ENCODE measurements at places on chromosomes 3 and 15.

- DNase-seq = no peak
Measured at GRCh38 chr15:96629511-96629910, 299.0 kb downstream of the NR2F2 start.

DNA sequence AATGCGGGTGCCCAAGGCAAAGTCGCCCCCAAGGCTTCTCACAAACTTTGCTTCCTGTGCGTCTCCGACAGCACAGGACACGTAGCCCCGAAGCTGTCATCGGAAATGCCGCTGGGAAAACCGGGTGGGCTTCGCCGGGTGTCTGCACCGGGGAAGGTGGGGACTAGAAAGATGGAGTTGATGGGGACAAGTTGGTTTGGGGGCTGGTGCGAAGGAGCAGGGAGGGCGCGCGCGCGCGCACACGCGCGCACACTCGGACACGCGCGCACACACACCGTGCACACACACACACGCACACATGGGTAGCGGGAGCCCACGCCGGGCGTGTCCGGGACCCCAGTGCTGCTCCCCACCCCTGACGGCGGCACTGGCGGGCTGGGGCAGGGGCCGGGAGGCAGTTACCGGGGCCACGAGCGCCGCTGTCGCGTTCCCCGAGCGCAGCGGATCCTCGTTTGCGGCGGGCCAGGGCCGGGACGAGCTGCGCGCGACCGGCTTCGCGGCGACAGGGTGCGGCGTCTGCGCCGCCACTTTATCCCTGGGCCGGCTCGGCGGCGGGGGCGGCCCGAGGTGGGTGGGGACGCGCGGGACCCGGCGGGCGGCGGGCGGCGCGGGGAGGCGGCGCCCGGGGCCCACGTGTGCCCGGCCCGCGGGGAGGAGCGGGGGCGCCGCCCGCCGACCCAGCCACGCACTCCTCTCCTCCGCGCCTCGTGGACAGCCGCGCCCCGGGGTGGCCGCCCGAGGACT, 539 bp upstream of the MGLL start:
- DNase-seq = no peak

GRCh38 chr3:149638228-149639092, 19.4 kb downstream of the WWTR1 start:
- peak; percentile 56 for DNase-seq

GRCh38 chr3:172550347-172550943, 27.2 kb upstream of the TNFSF10 start:
- peak; percentile 95 for DNase-seq

GRCh38 chr3:54042259-54042823, 80.0 kb upstream of the CACNA2D3 start:
- no peak for DNase-seq

DNA sequence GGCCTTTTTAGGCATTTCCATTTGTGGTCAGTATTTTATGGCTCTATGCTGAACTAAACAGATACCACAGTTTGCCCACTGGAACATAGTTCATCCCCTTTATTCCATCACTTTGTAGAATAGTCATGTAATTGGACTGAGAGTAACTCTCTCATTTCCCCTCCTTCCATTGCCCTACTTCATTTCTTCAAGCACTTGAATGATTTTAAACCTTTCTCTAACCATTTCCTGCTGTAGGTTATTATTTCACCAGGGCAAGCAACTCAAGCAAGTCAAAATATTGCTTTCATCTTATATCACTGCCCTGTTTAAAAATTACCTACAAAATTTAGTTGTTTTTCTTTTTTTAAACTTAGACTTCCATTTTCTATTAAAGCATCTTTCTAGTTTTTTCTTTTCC, 177.0 kb downstream of the RAP2B start:
- DNase-seq = peak; percentile 46

DNA sequence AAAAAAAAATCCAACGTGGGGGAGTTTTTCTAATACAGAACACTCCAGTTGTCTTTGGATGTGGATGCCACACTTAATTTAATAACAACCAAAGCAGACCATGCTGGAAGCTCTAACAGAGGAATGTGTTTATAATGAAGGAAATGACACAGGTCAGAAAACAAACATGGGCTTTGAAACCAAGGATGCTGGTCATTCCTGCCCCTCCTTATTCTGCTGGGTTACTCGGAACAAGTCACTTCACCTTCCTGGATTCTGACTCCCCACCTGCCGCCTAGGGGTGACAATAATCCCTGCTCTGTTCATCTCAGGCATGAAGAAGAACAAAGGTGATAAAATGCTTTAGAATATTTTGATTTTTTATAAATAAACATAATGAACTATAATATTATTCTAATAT, 240.9 kb upstream of the ADAMTS9 start:
- no peak for DNase-seq

DNA sequence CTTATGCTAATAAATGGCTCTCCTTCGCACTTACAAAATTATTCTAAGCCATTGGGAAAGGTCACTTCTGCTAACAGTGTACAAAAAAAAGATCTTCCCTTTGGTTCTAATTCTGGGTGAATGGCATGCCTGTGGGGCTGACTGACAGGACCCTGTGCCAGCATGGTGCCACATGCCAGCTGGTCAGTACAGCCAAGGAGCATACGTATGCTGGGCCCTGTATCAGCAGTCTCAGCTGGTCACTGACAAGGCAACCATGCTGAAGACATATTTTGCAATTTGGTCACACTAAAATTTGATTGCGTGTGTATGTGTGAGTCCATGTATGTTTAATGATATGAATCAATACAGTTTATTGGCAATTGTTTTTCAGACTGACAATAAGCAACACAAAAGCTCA, 246.1 kb downstream of the TBL1XR1 start:
- DNase-seq = no peak

GRCh38 chr3:24917908-24918307, 423.3 kb upstream of the THRB start:
- DNase-seq = no peak

- DNase-seq = no peak
Measured at GRCh38 chr15:80597076-80597475, 98.0 kb upstream of the ABHD17C start.

DNA sequence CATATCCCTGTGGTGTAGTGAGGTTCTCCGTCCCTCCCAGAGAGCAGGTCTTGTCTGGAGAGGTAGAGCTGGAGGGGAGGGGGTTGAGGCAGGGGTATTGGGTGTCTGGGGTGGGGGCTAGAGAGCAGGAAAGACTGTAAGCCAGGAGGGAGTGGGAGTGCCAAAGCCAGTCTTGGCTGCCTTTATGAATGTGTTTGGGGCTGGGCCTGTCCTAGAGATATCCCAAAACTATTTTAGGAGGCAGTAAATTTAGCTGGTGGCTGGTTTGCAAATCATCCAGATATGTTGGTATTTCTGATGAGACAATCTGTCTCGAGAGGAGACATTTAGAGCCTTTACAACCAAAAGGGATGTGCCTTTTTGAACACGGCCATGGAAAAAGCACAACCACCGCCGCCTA, 166.6 kb downstream of the TLE3 start:
- no peak for DNase-seq

DNA sequence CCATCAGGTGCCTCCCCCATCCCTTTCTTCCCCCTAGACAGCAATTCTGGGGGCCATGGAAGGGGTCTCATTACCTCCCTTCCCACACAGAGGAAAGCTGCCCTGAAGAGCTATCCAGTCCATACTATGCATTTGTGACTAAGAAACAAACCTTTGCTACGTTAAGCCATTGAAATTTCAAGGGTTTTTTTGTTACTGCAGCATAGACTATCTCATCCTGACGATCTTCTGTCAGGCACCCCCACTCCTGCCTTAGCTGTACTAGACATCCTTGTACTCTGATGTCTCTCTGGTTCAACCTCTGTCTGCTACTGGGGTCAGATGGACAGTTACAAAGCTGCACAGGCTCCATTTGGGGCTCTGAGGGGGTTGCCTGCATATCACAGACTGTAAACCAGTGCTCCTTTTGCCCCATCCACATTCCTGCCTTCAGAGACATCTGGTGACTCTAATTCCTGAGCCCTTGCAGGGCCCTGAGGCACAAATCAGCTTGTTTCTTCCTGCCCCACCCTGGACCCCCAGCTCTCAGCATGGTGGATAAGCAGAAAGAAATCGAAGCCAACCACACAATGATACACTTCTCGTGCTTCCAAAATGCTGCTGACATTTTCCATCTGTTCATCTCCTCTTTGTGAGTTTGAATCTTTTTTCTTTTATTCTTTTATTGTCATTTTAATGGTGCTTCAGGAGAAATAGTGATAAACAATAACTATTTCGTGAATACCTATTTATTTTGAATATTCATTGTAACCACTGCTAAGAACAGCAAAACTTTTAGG, 21.6 kb upstream of the NSMCE3 start:
- no peak for DNase-seq

DNA sequence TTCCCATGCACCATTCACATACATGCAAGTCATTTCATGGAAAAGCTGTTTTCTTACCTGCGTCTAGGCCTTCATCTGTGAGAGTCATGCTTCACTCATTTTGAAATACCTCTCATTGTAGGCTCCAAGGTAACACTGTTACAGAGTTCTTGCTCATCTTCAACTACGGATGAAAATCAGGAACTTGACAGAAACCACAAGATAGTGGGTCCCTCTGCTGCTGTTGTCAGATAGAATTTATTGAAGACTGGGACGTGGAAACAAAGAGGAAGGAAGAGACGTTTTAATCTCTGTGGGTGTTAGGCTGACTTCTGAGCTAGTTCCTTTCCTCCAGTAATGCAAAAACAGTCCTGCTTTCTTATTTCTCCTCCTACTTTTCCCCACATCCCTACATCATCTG, at the start of gene P2RY14:
P2RY14 (minus strand) TSS at position 313 of the 400 bp plus-strand sequence. CDS start 64,226 bp downstream, outside the sequence.
- DNase-seq = no peak

DNA sequence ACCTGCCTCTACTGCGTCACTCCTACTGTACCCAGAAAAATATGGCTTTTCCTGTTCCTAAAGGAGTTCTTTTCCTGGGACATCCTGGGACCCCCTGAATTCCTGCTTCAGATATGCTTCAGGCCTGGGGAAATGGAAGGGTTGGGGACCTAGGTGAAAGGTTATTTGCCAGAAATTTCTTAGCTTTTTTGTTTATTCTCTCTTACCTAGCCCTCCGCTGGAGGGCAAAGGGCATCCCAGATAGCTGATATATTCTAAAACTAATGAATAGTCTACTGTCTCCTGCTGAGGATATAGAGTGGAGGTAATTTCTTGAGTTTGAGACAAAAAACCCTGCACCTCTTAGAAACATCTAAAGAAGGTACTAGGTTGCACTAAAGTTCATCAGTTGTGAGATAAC, 3.6 kb upstream of the ZNF148 start:
- no peak for DNase-seq

- DNase-seq = no peak
Measured at GRCh38 chr15:79311901-79312553, 1.1 kb downstream of the TMED3 start.

- no peak for DNase-seq
Measured at GRCh38 chr3:65678516-65678915, 360.2 kb downstream of the MAGI1 start.

GRCh38 chr15:54884312-54884711, 312.4 kb downstream of the RSL24D1 start:
- no peak for DNase-seq

GRCh38 chr3:142086581-142087090, 62.7 kb downstream of the TFDP2 start:
- no peak for DNase-seq

DNA sequence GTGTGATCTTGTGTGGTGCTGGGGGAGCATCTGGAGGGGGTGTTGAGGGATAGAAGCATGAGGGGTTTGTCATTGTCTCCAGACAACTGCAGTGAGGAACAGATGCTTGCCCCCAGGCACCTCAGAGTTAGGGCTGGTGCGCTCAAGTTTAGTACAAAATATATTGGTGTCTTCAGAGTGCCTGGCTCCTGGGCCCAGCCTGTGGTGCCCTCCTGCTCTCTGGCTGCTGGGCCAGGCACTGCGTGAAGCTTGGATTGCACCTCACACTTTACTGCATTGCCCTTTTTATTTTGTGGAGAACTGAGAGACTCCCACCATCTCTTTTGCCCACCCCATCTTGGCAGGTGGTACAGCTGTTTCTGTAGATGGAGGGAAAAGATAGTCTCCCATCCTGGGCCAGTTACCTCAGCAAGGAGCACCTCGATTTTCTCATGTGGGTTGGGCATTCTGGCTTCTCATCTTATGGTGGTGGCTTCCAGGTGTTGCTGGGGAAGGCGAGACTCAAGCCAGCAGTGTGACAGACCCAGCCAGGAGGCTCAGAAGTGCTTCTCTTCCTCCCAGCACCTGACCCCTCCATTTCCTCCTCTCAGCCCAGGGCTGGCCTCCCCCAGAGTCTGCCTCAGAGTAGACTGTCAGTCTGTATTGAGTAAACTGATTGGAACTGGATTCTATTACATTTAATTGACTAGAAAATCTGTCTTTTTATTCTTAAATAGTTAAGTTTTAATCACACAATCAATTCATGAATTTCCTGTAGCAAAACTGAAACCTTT, 140.5 kb downstream of the DNAJB8 start:
- DNase-seq = no peak

GRCh38 chr15:87687523-87687870, 569.0 kb downstream of the NTRK3 start:
- DNase-seq = no peak

DNA sequence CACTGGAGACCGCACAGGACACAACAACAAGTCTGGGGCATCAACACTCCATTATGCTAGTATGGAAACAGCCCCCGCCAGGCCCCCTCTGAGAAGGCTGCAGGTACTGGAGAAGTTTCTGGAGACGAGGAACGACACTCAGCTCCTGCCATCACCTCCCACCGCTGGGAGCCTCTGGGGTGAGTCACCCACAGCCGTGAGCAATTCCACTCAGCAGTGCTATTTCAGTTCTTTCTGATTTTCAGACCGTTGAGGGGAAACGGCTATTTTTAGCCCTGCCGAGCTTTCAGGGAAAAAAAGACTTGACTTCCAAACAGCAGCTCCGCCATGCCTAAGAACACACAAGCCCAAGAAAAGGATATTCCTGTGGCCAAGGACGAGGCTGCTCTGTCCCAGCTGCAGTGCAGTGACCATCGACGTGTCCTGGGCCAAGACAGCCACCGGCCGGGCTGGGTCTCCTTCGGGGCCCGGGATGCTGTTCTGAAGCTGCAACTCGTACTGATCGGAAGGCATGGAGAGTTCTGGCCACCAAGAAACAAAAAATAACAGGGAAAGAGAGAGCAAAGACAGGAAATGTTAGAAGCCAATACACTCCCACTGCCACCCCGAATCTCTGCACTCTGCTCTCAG, 40.8 kb downstream of the NUP210 start:
- DNase-seq = peak; percentile 82

All from choroid plexus epithelial cell (primary cell).